ENCODE measurements at places on chromosomes 13 and 19.

DNA sequence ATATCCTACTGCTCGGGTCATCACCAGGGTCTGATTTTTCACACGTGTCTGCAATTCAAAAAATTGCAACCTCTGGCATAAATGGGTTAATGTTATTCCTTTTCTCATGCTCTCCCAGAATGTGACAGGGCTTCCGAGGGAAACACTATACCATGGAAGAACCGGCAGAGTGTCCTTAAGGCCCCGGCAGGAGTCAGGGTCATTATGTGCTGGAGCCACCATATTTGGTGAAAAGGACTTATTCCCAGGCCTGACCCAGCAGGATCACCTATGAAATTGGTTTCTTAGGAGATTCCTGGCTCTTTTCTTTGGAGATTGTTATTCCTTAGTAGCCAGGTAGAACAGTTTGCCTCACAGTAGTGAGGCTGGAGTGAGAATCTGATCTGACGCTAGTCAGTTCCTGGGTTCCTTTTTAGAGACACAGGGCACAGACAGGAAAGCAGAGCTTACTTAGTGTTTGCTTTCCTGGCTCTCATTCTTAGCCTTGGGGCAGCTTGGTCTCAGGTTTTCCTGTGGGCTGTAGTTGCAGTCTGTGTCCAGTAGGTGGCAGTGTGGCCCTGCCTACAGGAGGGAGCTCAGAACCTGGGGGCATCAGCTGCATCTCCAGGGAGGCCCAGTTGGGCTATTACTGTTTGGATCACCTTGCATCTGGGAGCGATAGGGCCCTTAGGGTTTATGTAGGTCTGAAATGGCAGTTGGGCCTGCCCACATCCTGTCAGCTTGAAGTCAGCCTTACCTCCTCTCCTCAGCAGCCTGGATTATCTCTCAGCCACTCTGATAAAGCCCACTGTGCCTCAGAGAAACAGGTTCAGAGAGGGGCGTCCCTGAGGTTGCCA is 12.4 kb downstream of the SNRNP70 start:
- peak; percentile 89 for DNase-seq

GRCh38 chr19:54136864-54137698 is 481 bp upstream of the CNOT3 start:
- peak; percentile 100 for DNase-seq

DNA sequence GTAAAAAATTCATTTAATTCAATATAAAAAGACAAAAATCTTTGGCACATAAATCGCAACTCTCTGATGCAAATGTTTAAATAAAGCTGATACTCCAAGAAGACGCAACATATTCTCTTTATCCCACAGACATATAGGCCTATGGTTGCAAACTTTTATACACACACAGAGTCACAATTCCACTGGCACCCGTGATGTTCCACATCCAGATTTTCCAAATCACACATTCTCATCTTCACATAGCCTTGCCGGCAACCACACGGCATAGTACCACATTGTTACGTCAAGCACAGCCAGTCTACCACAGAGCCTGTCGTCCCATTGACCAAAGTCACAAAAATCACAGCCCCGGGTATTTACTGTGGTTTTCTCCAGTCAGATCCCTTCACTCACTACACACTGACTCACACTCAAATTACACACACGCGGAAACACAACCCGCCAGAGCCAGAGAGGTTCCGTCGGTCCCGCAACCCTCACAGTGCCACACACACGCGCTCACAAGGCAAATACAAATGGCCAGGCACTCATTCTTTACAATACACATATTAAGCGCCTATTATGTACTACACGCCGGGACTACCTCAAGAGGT is 546 bp upstream of the ZNF546 start:
- peak; percentile 28 for DNase-seq

DNA sequence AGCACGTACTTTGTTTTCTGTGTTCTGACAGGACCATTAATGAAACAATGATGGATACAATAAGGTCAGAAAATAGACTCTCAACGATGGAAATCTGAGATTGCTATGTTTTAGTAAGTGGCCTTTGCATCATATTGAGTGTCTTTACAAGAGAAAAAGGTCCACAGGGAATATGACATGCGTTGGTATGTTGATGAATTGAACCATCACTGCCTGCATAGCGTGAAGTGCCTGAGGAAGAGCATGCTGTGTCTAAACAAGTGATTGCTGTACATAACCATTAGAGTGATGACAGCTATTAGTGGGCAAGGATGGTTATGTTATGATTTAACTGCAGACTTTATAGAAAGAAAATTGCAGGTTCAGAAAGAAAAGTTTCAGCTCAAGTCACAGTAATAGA is 623.2 kb downstream of the SLITRK5 start:
- DNase-seq = no peak

- no peak for DNase-seq
These were observed 40.7 kb downstream of the RB1 start for GRCh38 chr13:48344264-48344663.

- DNase-seq = no peak
These were observed 2049.5 kb upstream of the PRR20A start for GRCh38 chr13:55091172-55091571.

DNA sequence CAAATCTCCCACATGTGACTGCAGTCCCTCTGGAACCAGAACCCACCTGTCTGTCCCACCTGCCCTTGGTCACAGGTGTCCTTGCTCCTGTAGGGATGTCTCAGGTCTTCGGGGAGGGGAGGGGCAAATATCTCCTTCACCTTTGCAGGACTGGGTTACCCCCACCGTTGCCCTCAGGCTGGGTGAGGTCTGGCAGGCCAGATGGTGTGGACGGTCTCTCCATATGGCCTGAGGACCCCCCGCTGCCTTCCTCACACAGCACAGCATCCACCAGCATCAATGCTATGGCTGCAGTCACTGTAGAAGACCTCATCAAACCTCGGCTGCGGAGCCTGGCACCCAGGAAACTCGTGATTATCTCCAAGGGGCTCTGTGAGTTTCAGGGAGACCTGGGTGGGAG is 10.0 kb downstream of the SLC5A5 start:
- DNase-seq = no peak

- no peak for DNase-seq
These were observed 11.8 kb downstream of the IFNL1 start for GRCh38 chr19:39307822-39308530.

DNA sequence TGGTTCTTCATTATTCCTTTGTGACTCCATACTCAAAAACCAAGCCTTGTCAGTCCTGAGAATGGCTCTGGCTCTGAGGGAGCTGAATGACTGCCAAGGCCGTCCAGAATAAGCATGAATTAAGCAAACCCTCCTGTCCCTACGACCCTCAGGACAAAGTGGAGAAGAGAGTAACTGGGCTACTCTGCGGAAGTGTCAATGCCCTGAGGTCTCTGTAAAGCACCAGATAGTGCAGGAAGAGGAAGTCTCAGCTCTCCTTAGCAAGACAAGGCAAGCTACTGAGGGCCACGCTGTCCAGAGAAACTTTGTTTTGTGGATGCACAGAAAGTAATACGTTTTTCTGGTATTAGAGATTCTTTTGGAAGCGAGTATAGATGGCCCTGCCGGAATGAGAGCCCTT is 94.1 kb downstream of the RNASEH2B start:
- DNase-seq = no peak

GRCh38 chr19:20565321-20566018 is at the start of gene ZNF737:
ZNF737 (minus strand) TSS chr19:20565781; CDS start chr19:20565640, 141 bp downstream.
- peak; percentile 92 for DNase-seq

DNA sequence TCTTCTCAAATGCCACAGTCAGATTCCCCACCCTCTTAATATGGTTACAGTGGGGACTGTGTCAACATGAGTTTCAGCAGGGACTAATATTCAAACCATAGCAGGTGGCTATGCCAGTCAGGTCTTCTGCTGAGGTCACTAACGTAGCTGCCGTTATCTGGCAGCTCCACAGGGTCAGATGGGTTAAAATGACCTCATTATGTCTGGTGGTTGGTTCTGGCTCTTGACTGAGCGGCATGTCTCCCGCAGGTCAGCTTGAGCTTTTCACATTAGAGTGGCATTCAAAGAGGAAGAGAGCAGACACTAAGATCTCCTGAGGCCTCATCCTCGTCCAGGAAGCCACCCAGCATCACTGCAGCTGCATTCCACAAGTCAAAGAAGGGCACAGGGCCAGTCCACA is 21.4 kb upstream of the IPO5 start:
- no peak for DNase-seq
